HFF-Myc (cell line): ENCODE measurements at places on chromosomes 12 and 14.

- no peak for DNase-seq
These were observed 148.8 kb upstream of the GARIN6 start for GRCh38 chr12:99498756-99499155.

GRCh38 chr14:92144708-92145107 is 22.9 kb downstream of the CPSF2 start:
- DNase-seq, result no peak

DNA sequence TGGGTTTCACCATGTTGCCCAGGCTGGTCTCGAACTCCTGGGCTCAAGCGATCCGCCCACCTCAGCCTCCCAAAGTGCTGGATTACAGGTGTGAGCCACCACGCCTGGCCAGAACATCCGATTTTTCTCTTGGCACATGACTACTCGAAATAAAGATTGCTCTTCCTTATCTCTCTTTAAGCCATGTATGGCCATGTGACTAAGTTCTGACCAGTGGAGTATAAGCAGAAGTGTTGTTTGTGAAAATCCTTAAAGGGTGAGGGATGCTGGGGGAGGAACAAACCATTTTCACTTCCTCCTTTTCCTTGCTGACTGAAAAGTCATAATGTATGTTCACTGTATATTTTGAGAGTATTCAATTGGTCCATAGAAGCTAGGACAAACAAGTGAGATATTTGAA is 50.7 kb upstream of the ATF7IP start:
- DNase-seq, result no peak

- no peak for DNase-seq
These were observed 3.6 kb downstream of the SLC25A29 start for GRCh38 chr14:100302616-100303015.

GRCh38 chr12:116263844-116264243 is 13.6 kb downstream of the MED13L start:
- DNase-seq, result no peak

DNA sequence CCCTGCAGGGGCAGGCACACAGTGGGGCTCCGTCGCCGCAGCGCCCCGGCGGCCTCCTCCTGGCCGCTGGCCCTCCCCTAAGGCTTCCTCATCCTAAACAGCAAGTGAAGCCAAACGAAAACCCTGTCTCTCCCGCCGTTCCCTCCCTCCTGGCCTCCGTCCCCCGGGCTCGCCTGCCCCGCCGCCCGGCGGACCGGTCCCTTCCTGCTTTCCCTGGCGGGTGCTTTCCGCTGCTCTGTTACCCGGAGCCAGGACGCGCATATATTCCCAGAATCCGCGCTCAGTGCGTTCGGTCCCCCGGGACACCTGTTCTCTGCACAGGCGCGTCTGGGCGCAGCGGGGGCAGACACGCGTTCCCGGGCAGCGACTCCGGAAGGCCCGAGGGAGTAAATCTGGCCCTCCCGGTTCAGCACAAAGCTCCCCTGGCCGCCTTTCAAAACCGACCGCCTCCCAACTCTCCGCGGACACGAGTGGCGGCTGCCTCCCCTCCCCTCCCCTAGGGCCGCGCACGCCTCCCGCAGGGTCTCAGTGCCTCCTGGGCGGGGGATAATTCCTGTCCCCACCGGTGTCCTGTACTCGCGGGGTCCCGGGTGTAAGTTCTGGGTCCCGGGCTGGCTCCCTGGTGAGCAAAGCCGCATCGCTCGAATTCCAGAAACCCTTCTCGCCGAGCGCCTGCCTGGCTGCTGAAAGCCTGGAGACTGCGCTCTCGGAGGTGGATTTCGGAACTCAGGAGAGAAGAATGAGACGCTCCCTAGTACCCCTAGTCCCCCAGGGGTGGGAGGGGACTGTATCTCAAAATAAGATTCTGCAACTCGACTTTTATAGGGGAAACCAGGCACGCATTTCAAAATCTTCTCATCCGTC is 21.4 kb upstream of the CEP170B start:
- no peak for DNase-seq

- no peak for DNase-seq
These were observed 8.2 kb upstream of the CGRRF1 start for GRCh38 chr14:54501480-54501879.

DNA sequence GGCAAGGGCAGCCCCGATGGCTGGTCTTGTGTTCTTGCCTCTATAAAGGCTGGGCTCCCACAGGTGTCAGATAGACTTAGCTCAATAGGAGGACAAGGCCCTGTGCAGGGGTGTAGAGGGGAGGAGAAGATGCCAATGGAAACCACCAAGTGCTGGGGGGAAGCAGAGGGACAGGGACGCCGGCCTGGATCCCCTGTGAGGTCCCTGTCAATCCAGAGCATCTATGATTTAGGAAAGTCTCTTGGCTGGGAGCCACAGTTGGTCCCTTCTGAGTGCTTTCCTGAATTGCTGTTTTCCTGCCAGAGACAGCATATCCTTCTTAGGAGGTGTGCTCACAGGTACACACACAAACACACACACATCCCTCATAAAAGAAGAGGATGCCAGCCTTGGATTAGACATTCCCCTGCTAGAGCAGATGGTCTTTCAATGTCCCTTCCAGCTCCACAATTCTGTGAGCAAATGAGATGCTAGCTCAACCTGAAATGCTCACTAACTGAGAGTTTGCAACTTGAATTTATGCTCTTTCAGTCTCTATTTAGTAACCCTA is 62.7 kb downstream of the TTC7B start:
- no peak for DNase-seq

GRCh38 chr14:105742531-105742848 is 216.1 kb downstream of the TMEM121 start:
- DNase-seq, result no peak

- no peak for DNase-seq
These were observed 821.9 kb downstream of the VRK1 start for GRCh38 chr14:97618917-97619690.

- DNase-seq, result no peak
These were observed 37.6 kb upstream of the LTBP2 start for GRCh38 chr14:74649673-74650072.

DNA sequence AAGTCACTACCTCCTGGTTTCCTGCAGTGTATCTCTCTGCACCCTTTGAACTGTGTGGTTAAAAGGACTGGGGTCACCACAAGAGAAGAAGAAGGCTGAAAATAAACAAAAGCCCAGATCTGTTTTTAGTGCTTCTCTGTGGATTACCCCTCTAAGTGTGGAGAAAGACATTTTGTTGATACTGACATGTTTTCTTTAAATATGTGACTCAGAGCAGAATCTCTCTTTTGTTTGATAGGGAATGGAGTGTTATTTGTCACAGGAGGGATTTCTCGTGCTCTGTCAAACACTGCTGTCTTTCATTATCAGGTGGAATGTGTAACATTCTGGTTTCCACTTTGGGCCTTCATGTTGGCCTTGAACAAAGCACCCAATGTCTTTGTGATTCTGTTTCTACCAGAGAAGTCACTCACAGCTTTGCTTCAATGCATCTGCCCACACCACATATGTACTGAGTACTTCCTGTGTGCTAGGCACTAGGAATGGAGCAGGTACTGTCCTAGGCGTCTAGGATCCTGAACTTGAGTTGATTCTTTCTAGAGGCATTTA is 82.1 kb downstream of the PLXNC1 start:
- no peak for DNase-seq

- DNase-seq, result no peak
These were observed 81.0 kb downstream of the ETV6 start for GRCh38 chr12:11730299-11731041.

GRCh38 chr14:76997257-76997970 is 31.1 kb downstream of the IRF2BPL start:
- DNase-seq, result no peak

DNA sequence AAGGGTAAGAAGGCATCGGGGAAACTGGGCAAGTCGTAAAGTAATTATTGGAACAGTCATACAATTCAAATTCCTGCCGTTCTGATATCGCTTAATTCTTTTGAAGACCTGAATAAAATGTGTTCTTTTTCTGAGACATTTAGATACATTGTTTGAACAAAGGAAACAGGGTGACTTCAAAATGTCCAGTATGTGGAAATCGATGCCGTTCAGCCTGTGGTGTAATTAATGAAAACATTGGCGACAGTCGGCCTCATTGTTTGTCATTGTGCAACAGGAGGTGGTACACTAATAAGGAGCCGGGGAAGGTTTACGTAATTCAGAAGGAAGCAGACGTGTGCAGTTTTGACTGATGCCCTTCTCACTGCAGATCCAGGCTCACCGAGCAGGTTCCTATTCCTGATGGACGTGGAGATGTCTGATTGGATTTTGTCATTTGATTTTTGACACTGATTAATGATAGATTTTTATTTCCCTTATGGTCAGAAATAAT is 92.7 kb downstream of the BORCS5 start:
- no peak for DNase-seq

DNA sequence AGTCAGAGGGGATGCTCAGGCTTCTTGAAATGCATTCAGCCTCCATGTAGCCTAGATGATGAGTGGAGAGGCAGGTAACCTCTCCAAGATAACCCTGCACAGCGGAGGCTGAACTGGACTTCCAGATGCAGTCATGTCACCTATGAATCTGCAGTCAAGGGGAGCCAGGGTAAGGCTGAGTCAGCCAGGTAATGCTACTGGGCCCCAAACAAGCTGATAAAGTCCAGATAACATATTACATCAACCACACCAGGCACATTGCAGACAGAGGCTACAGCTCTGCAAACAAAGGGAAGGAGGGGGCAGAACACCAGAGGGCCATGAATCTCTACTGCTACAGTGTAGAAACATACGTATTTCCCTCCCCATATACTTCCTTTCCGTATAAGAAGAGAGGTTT is 14.0 kb downstream of the RNASE9 start:
- no peak for DNase-seq

GRCh38 chr12:71214511-71215285 is 56.9 kb upstream of the TSPAN8 start:
- no peak for DNase-seq

DNA sequence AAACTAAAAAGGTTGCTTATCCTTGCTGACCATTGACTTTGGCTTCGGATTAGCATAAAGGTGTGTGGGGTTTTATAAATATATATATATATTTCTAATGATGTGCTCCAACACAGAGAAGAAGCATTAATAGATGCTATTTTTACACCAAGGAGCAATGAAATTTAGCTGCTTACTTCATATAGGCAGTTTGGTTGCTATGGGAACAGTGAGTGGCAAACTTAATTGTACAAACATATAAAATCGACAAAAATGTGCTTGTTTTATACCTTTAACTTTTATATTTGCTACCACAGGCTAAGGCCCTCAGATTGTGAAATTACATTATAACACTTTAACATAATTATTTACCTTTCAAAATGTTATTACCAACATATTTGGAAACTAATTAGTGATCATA is 303.4 kb downstream of the SEC23A start:
- DNase-seq, result no peak

DNA sequence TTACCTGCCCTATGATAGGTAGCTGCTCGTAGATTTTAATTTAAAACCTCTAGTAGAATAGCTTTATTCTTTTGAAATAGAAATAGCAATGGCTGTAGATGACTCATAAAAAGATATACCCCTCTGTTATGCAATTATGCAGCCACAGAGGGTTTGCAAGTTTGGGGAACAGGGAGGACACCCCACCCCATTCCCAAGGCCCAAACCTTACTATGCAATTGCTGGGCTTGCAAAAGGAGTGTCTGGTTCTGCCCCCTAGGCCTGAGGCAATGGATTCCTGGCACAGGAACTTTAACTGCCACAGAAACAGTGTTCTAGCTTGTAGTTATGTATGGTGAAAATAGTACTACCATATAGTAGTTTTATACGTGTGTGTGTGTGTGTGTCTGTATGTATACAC is 403.3 kb downstream of the ADAMTS20 start:
- DNase-seq, result no peak

DNA sequence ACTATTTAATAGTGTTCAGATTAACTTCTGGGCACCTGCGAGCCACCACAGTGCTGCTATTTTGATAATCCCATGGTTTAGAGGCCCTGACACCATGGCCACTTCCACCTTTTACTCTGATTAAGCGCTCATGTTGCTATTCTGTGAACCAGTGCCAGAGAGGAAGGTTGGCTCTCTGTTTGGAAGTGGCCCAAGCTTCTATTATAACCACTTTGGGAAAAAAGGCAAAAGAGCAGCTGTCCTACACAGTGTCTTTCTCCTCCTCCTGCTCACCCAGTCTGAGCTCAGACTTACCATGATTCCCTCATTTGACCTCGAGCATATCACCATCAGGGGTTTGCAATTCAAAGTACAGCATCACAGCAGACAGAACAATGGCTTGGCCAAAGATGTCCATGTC is 23.3 kb downstream of the DYRK2 start:
- no peak for DNase-seq

- no peak for DNase-seq
These were observed 39.6 kb downstream of the CCDC85C start for GRCh38 chr14:99564256-99564925.

GRCh38 chr14:59503256-59503655 is 18.9 kb downstream of the JKAMP start:
- DNase-seq, result no peak

DNA sequence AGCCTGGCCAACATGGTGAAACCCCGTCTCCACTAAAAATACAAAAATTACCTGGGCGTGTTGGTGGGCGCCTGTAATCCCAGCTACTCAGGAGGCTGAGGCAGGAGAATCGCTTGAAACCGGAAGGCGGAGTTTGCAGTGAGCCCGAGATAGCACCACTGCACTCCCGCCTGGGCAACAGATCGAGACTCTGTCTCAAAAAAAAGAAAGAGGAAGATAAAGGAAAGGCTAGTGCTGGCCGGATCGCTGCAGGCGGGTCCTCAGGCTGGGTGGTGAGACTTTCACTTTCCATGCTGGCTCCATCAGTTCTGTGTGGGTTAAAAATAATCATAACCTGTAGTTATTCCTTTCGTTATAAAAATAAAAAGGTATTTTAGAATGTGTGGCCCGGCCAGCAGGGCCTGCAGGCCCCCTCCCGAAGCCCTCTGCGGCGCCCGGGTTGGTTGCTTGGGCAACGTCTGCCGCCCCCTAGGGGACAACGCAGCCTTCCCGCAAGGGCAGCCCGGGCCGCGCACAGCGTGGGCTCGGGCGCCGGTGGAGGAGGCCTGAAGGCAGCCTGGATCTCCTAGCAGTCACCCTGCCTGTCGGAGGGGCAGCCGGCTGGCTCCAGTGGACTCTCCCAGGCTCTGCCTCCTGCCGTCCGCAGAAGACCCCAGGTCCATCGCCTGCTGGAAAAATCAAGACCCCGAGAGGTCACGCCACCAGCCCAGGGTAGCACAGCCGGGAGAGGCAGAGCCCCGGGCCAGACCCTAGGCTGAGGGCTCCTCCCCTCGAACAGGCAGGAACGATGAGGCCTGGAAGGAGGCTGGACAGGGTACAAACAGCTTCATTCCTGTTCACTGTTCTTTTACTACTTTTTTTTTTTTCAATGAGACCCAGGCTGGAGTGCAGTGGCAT is 5.0 kb upstream of the SLC25A47 start:
- DNase-seq, result no peak

DNA sequence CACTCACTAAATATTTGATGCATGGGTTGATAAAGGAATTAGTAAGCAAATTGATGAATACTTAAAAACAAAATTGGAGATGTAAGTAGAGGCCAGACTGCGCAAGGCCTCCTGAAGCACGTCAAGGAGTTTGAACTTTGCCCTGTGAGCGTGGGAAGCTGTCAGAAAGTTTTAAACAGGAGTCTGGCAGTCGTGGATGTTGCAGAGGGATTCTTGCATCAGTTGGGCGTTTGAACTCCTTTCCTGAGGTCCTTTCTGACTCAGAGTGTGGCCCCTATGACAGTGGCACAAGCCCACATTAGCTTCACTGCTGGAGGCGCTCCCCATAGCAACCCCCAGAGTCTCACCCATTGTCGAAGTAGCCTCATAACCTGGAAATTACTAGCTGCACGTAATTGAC is 17.9 kb upstream of the IL22 start:
- no peak for DNase-seq
